ENCODE measurements at places on chromosomes 2 and 18.

GRCh38 chr2:172562298-172562697 is 6.4 kb downstream of the PDK1 start:
- peak; percentile 59 for DNase-seq
- no peak overlapping the region for H3K4me3 ChIP-seq
- peaks cover 43% of the 10 kb centered on the region for H3K36me3 ChIP-seq
- H3K27me3 ChIP-seq, result no peaks in the 10 kb centered on the region
- H3K27ac ChIP-seq, result peak overlapping the region; percentile 90

- H3K4me1 ChIP-seq, result peaks cover 16% of the 10 kb centered on the region
- peak; percentile 54 for DNase-seq
- no peak overlapping the region for H3K27ac ChIP-seq
These were observed 17.3 kb upstream of the NEUROD1 start for GRCh38 chr2:181697571-181697970.

- no peak overlapping the region for H3K4me3 ChIP-seq
- no peaks in the 10 kb centered on the region for H3K4me1 ChIP-seq
- DNase-seq, result no peak
These were observed 101.5 kb upstream of the DNER start for GRCh38 chr2:229815858-229816257.

GRCh38 chr18:52237551-52237950 is 102.4 kb upstream of the DCC start:
- H3K27ac ChIP-seq, result no peak overlapping the region
- H3K36me3 ChIP-seq, result no peaks in the 10 kb centered on the region
- DNase-seq, result no peak
- H3K4me3 ChIP-seq, result no peak overlapping the region
- no peaks in the 10 kb centered on the region for H3K4me1 ChIP-seq

- H3K36me3 ChIP-seq, result no peaks in the 10 kb centered on the region
- H3K27ac ChIP-seq, result no peak overlapping the region
- H3K27me3 ChIP-seq, result no peaks in the 10 kb centered on the region
- DNase-seq, result no peak
- H3K4me1 ChIP-seq, result peaks cover 58% of the 10 kb centered on the region
These were observed 74.9 kb upstream of the PELI1 start for GRCh38 chr2:64219149-64219548.

DNA sequence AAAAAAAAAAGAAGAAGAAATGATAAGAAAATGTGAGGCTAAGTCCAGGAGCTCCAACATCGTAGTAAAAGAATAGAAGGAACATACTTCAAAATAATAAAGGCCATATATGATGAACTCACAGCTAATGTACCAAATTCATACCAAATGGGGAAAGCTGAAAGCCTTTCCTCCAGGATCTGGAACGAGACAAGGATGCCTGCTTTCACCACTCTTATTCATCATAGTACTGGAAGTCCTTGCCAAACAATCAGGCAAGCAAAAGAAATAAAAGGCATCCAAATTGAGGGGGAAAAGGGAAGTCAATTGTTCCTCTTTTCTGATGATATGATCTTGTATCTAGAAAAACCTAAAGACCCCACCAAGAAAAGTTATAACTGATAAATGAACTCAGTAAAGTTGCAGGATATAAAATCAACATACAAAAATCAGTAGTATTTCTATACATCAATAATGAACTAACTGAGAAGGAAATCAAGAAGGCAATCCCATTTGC is 170.6 kb downstream of the METTL4 start:
- H3K4me1 ChIP-seq, result no peaks in the 10 kb centered on the region
- no peak for DNase-seq
- H3K4me3 ChIP-seq, result no peak overlapping the region
- H3K27ac ChIP-seq, result no peak overlapping the region

GRCh38 chr2:239966029-239966852 is 58.9 kb downstream of the NDUFA10 start:
- peaks cover 8% of the 10 kb centered on the region for H3K36me3 ChIP-seq
- H3K27ac ChIP-seq, result no peak overlapping the region
- H3K27me3 ChIP-seq, result no peaks in the 10 kb centered on the region
- DNase-seq, result no peak
- H3K4me1 ChIP-seq, result no peaks in the 10 kb centered on the region
- no peak overlapping the region for H3K4me3 ChIP-seq

GRCh38 chr2:131044075-131044756 is 49.0 kb downstream of the FAM168B start:
- DNase-seq, result no peak
- no peaks in the 10 kb centered on the region for H3K27me3 ChIP-seq
- no peaks in the 10 kb centered on the region for H3K4me1 ChIP-seq

GRCh38 chr2:188022389-188022788 is 269.3 kb upstream of the GULP1 start:
- H3K27me3 ChIP-seq, result no peaks in the 10 kb centered on the region
- no peaks in the 10 kb centered on the region for H3K4me1 ChIP-seq
- DNase-seq, result no peak
- no peak overlapping the region for H3K4me3 ChIP-seq

DNA sequence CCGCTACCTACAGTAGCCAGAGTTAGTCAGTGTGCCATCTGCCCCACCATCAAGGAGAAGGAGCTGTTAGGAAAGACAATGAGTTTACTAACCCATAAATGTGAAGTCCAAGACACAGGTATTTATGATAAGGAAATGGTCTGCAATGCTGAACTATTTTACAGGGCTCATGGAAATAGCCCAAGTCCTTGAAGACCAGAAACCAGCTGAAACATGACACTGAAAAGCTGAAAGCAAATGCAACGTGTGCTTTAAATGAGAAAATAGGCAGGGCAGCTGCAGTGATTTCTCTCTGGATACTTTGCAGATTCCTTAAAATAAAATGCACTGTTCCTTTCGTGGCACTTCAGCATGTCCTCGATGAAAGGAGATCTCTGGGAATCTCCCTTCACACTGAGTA is 256.4 kb upstream of the TCF4 start:
- no peaks in the 10 kb centered on the region for H3K36me3 ChIP-seq
- no peaks in the 10 kb centered on the region for H3K4me1 ChIP-seq
- DNase-seq, result no peak
- no peaks in the 10 kb centered on the region for H3K27me3 ChIP-seq
- no peak overlapping the region for H3K27ac ChIP-seq
- H3K4me3 ChIP-seq, result no peak overlapping the region

DNA sequence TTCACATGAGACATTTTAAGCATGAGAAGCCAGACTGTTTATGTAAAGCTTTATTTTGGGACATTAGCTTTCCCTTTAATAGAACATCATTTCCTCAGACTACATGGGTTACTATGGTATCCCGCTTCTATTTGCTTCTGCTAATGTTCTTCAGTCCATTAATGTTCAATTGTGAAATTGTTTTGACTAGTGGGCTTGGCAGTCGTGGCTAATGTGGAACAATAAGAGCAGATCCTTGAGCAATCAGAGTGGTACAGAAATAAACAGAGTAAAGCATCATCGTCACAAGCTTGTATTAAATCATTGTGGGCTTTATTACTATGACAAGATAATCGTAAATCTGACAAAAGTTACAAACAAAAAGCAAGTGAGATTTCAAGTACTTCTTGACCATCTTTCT is 60.2 kb downstream of the PDE1A start:
- no peaks in the 10 kb centered on the region for H3K4me1 ChIP-seq
- H3K27me3 ChIP-seq, result no peaks in the 10 kb centered on the region
- H3K4me3 ChIP-seq, result no peak overlapping the region

GRCh38 chr18:24204904-24205303 is 66.0 kb downstream of the CABYR start:
- H3K27me3 ChIP-seq, result no peaks in the 10 kb centered on the region
- H3K4me1 ChIP-seq, result no peaks in the 10 kb centered on the region
- no peak for DNase-seq
- no peak overlapping the region for H3K27ac ChIP-seq
- no peak overlapping the region for H3K4me3 ChIP-seq

GRCh38 chr2:157572725-157573124 is 55.9 kb downstream of the ACVR1C start:
- DNase-seq, result peak; percentile 72
- no peak overlapping the region for H3K4me3 ChIP-seq
- H3K36me3 ChIP-seq, result no peaks in the 10 kb centered on the region
- peaks cover 4% of the 10 kb centered on the region for H3K4me1 ChIP-seq
- no peak overlapping the region for H3K27ac ChIP-seq

DNA sequence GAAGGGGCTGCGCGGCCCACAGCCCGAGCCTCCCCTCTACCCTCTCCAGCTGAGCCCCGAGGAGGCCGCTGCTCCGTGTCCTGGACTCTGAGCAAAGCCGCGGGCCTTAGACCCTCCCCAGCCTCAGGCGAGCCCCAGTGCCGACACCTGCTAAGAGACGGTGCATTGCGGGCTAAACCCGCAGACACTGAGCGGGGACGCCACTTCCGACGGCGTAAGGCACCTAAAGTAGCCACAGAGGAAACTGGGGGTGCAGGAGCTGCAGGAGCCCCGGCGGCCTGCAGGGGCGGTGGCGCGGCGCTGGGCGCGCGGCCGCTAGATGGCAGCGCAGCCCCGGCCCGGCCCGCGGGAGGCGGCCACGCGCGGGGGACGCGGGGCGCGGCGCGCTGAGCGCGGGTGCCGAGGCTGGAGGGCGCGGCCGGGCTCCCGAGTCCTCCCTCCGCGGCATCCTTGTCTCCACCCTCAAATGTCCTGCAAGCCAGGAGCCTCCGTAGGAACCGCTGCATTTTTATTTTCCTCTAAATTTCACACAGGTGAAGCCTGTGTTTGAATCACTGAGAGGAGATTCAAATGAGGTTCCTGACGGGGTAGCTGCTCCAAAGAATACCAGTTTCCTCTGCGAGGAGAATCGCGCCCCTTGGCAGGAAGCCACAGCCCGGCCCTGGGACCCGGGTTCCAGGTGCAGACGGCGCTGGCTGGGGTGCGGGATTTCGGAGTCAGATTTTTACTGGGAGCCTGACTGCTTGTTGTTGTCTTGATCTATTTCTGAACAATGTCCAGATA is 650.5 kb downstream of the GALR1 start:
- H3K36me3 ChIP-seq, result no peaks in the 10 kb centered on the region
- H3K4me3 ChIP-seq, result no peak overlapping the region
- peak; percentile 25 for DNase-seq
- no peak overlapping the region for H3K27ac ChIP-seq
- no peaks in the 10 kb centered on the region for H3K27me3 ChIP-seq

GRCh38 chr2:32678825-32679224 is 51.0 kb downstream of the TTC27 start:
- no peak overlapping the region for H3K4me3 ChIP-seq
- H3K36me3 ChIP-seq, result no peaks in the 10 kb centered on the region
- H3K27me3 ChIP-seq, result no peaks in the 10 kb centered on the region
- no peaks in the 10 kb centered on the region for H3K4me1 ChIP-seq
- H3K27ac ChIP-seq, result no peak overlapping the region

GRCh38 chr2:169900686-169901085 is 73.4 kb downstream of the UBR3 start:
- H3K27ac ChIP-seq, result no peak overlapping the region
- H3K4me3 ChIP-seq, result no peak overlapping the region
- H3K27me3 ChIP-seq, result no peaks in the 10 kb centered on the region
- no peak for DNase-seq
- H3K4me1 ChIP-seq, result no peaks in the 10 kb centered on the region

GRCh38 chr2:207503234-207503633 is 26.5 kb upstream of the CREB1 start:
- no peak overlapping the region for H3K27ac ChIP-seq
- H3K36me3 ChIP-seq, result no peaks in the 10 kb centered on the region
- H3K4me3 ChIP-seq, result no peak overlapping the region
- H3K27me3 ChIP-seq, result no peaks in the 10 kb centered on the region

DNA sequence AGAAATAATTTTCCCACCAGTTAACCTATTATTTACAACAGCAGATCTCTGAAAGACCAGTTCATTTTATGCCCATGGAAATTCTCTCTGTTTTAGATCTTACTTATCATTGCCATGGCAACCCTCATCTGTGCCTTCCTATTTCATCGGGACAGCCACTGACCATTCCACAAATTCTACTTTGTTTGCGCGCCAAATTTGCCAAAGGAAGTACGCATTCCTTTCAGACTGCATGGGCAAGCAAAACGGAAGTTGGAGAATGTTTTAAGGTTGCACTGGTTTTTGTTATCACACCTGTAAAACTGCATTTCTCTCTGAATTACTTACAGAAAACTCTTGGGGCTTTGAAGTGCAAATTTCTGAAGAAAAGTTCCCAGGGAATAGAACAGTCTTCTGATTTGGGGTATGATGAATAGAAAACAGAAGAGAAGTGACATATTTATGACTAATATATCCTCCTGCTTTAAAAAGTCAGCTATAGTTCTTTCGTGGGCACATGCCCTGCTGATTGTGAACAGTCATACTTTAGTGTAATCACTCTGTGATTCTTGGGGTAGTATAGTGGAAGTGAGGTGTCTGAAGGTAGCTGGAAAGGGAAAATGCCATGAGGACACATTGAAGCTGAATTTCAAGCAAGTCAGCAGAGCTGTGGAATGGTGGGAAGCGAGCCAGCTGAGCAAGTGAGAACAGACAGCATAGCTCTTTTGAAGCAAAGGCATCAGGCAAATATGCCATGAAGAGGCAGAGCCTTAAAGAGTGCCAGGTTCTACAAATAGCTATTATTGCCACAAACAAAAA is 20.9 kb downstream of the NETO1 start:
- no peaks in the 10 kb centered on the region for H3K36me3 ChIP-seq
- no peak overlapping the region for H3K4me3 ChIP-seq
- H3K27me3 ChIP-seq, result no peaks in the 10 kb centered on the region
- no peak for DNase-seq
- peaks cover 34% of the 10 kb centered on the region for H3K4me1 ChIP-seq

DNA sequence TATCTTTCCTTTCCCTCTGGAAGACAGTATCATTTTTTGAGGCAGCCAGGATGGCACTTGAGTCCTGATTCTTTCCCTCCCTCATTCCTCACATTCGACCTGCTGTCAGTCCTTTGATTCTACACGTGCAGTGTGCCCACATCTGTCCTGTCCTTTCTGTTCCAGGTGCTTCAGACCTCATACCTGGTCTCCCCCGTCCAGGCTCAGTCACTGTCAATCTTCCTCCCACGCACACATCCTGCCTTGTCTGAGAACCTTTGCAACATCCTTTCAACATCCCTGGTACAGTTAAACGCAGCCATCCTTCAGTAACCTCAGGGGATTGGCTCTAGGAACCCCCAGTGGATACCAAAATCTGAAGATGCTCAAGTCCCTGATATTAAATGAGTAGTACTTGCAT is 10.1 kb downstream of the BCL2 start:
- no peak for DNase-seq
- H3K36me3 ChIP-seq, result 0 out of 2 replicates have a peak, but pooled peaks cover 3% of the 10 kb centered on the region
- H3K27me3 ChIP-seq, result no peaks in the 10 kb centered on the region
- peaks cover 12% of the 10 kb centered on the region for H3K4me1 ChIP-seq
- H3K4me3 ChIP-seq, result no peak overlapping the region

DNA sequence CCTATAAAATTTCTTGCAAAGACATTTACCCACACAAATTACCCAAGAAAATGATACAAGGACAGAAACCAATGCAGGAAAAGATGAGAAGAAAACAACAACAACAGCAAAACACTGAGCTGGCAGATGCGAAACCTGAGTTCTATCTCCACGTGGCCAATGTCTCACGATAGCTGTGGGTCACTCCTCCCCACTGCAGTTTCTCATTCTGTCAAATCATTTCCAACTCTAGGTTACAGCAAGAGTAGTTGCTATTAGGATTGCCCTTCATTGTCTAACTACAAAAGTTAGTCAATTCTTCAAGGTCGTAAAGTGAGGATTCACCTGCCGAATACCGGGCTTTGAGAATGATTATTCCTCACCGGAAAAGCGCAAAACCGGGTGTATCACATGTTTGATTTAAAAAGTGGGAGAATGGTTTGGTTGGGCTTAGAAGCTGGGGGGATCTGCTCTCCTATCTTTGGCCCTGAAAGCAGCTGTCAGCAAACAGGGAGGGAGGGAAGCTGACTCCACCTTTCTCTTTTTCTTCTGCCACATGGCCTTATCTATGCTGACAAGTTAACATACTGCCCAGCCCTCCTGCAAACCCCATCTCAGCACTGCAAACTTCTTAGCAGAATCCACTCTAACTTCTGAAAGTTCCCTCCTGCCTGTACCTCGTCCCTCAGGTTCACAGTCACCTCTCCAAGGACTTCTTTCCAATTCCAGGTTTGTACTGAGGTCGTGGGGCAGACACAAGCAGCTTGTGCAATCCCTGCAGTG is 473.0 kb downstream of the SOX11 start:
- no peaks in the 10 kb centered on the region for H3K27me3 ChIP-seq
- no peaks in the 10 kb centered on the region for H3K36me3 ChIP-seq
- H3K27ac ChIP-seq, result no peak overlapping the region
- no peak overlapping the region for H3K4me3 ChIP-seq
- no peaks in the 10 kb centered on the region for H3K4me1 ChIP-seq

Data from MM.1S (cell line).